ENCODE measurements at places on chromosomes 1 and 21.
A peak's percentile ranks its signal among the peaks of the same experiment; 100 is the strongest.

- no peak for DNase-seq
Observed at GRCh38 chr21:37451446-37451845, 84.9 kb downstream of the DYRK1A start.

DNA sequence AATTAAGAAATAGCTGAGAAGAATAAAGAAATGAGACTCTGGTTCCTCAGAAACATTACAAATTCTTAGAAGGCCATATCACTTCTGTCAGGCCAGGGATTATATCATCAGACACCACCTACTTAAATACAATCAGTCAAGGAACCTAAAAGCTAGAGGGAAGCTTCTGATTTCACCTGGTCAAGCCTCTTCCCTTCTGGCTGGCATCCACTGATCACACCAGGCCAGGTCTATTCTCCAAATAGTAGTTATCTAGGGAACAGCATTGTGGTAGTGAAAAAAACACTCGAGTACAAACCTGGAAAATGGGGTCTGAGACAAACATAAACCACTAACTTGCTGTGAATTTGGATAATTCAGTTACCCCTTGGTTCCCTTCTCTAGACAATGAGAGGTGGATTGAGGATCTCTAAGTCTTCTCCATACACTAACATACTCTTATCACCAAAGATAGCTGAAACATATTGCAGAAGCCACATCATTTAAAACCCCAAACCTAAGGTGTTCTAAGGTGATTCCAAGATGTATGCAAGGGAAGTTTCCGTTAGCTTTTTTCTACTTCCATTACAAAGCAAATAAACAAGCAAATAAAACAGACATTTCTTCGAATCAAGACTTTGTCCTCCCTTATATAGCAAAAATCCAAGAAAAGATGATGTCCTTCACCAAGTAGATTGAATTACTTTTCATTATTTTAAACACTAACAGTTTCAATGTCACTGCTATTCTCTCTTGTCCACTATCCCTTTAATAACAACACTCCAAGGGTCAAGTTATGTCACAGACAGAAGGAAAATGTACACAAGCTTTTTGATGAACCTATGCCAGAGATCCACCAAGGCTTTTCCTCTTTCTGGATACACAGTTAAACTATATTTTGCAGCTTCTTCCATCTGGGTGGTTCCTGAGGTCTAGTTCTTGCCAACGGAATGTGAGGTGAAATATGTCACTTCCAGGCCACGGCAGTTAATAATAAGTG, 212.9 kb downstream of the KCNH1 start:
- no peak for DNase-seq

DNA sequence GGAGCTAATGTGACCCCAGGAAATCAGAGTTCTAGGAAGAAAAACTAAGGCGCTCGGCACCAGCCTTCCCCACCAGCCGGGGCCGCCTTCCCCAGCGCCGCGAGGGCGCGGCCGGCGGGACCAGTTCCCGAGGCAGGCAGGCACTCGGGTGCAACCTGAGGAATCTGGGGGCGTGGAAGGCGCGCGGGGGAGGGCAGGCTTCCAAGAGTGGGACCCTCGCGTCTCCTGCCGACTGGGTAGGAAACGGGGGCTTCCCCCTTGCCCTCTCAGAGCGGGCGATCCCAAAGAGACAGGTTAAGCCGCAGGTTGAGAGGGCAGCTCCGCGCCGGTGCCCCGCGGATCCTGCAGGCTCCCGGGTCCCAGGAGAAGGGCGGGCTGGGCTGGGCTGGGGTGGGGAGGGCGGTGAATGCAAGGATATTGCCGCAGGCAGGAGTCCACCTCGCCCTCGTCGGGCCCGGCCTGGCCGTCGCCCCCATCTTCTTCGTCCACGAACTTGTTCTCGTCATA, 431 bp downstream of the ARPC5 start:
- DNase-seq: peak; percentile 48

GRCh38 chr1:74650561-74650960, 23.0 kb downstream of the ERICH3 start:
- no peak for DNase-seq

GRCh38 chr1:191151321-191151807, 673.7 kb upstream of the BRINP3 start:
- DNase-seq: peak; percentile 54

- DNase-seq: no peak
Observed at GRCh38 chr1:53237638-53238037, 680 bp downstream of the MAGOH start.

Measured in testis (tissue), 5 donors.